NCI-H187 treated with DMSO at 0.1 percent for 48 hours (cell line): ENCODE measurements at places on chromosomes 12 and 14.

GRCh38 chr12:53485955-53486735 is 13.1 kb downstream of the MAP3K12 start:
- no peak for DNase-seq

DNA sequence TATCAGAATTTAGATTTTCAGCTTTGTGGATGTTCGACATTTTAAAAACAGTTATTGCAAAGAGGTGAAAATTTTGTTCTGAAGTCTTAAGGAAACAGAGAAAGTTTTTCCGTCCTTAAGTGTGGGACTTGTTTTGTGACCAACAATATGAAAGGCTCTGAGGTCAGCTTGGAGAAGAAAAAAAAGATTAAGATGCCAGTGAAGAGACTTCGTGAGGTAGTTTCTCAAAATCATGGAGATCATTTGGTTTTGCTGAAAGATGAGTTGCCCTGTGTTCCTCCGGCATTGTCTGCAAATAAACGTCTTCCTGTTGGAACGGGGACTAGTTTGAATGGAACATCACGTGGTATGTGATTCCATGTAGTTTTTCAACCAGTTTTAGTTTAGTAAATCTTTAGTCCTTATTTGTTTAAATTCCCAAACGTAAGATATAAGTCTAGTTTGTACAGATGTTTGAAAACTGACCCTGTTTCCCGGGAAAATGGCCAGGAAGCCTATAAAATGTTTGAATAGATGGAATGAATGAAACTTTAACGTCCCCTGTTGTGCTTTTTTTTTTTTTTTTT is 682 bp downstream of the KIAA0586 start:
- DNase-seq: no peak

- DNase-seq: no peak
These were observed 234.0 kb upstream of the HMGA2 start for GRCh38 chr12:65590318-65590717.

- no peak for DNase-seq
These were observed 77.7 kb downstream of the PTPN11 start for GRCh38 chr12:112496496-112496895.

DNA sequence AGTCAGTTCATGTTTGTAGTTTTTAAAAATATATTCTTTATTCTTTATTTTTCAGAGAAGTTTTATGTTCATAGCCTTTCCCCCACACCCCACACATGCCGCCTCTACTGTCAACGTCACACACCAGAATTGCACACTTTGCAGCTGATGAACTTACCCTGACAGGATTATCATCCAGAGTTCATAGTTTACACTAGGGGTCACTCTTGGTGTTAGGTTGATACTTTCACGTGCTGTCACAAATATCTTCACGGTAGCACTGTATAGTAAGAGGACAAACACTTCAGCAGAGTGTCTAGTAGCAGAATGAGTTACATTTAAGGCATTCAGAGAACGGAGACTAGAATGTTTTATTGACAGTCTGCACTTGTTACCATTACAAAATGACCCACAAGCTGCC is 5.1 kb downstream of the DPPA3 start:
- DNase-seq: no peak

DNA sequence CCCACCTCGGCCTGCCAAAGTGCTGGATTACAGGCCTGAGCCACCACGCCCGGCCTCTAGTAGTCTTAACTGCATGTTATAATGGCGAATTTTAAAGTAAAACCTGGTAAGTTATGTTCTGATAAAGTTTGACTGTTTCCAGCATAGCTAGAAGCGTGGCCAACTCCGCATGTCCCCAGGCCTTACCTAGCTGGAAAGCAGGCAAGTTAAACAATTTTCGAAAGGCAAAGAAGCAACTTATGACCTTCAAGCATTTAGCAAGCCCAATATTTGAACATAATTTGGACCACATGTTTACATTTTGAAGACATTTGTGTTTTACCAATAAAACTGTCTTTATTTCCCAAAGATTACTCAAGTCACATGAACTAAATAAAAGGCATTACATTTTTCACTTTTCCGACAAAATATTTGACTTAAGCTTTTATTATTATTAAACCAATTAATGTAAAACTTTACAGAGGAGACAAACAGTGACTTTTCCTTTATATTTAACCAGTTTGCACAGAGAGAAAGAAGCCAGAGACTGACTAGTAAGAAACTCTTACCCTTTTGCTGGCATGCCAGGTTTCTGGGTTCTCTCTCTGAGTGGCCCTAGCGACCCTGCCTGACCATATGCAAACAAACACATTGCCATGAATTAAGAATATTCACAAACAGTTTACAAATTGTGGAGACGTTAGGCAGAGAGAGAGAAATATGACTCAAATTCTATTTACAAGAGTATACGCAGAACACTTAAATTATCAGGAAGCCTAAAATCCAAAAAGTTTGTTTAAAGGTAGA is 106.3 kb downstream of the RIN3 start:
- no peak for DNase-seq

GRCh38 chr14:92397150-92397952 is 74.4 kb downstream of the SLC24A4 start:
- no peak for DNase-seq

DNA sequence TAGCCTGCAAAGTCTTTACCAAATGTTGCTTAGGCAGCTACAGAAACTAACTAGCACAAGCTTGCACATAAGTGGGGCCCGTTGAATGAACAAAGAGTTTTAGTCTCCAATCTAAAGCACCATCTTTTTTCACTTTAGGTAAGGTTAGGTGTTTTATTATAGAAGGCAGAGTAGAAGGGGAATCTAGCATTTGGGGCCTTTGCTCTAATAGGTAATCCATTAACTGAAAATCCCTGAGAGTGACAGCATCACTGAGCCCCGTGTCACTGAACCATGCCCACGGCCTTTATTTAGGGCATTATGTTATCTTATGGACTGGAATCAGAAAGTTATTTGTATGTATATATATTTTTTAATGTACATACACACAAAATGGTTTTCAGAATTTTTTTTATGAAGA is 25.1 kb downstream of the CPNE8 start:
- DNase-seq: no peak

- no peak for DNase-seq
These were observed 23.5 kb upstream of the PYGL start for GRCh38 chr14:50967790-50968189.

- DNase-seq: no peak
These were observed 8.4 kb upstream of the PNMA1 start for GRCh38 chr14:73722581-73722980.

GRCh38 chr12:52139579-52140062 is 52.2 kb downstream of the KRT80 start:
- peak; percentile 38 for DNase-seq

- no peak for DNase-seq
These were observed 36.3 kb downstream of the PLEKHG7 start for GRCh38 chr12:92739113-92739512.

DNA sequence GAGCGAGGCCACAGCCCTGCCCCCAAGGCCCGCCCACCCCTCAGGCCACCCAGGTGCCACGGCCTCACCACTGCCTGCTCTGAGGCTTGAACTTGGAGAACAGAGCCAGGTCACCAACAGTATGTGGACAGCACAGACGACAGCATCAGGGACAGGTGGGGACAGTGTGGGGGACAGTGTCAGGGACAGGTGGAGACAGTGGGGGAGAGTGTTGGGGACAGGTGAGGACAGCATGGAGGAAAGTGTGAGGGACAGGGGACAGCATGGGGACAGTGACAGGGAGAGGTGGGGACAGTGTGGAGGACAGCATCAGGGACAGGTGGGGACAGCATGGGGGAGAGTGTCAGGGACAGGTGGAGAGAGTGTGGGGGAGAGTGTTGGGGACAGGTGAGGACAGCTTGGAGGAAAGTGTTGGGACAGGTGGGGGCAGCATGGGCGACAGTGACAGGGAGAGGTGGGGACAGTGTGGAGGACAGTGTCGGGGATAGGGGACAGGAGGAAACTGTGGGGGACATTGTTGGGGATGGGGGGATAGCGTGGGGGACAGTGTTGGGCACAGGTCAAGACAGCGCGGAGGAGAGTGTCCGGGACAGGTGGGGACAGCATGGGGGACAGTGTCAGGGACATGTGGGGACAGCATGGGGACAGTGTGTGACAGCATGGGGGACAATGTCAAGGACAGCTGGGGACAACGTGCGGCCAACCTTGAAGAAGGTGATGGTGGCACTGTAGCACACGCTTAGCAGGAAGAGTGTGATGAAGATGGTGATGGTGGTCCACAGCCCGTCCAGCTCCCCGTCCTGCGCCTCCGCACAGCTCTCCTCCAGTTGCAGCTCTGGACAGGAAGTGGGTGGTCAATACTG is 114.9 kb downstream of the TMEM121 start:
- DNase-seq: no peak

DNA sequence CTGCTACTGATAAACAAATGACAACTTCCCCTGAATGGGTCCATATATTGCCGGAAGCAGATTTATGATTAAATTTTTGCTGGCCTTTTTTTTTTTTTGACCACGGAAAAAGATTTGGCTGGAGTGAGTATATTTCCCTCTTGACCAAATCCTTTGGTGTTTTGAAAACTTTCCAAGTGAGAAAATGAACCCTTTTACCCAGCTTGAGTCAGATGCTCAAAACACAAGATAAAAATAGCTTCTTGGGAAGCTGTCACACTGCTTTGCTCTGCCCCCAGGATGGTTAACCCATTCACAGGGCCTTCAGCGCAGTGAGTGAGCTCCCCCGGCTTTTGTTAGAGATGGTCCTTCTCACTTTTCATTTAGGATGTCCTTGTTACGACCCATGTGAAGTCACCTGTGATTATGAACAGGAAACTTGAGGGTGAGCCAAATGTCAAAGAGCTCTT is 224.3 kb downstream of the PELI2 start:
- DNase-seq: no peak

DNA sequence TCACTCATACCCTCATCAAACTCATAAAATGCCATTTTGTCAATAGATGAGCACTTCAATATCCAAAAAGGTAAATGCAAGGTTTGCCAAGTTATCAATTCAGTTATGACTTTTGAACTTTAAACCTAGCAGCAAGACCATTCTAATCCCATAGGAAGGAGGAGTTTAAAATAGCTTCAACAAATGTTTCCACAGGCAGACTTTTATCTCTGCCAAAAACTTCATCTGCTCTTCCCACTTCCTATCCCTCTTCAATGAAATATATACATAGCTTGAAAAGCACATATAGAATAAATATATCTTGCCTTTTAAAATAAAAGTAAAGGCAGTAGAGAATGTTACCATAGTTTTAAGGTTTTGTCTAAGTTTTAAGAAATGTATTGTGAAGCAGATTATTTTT is 1749.1 kb upstream of the SEL1L start:
- no peak for DNase-seq

- no peak for DNase-seq
These were observed 428.2 kb downstream of the RAD51B start for GRCh38 chr14:68247676-68248268.

DNA sequence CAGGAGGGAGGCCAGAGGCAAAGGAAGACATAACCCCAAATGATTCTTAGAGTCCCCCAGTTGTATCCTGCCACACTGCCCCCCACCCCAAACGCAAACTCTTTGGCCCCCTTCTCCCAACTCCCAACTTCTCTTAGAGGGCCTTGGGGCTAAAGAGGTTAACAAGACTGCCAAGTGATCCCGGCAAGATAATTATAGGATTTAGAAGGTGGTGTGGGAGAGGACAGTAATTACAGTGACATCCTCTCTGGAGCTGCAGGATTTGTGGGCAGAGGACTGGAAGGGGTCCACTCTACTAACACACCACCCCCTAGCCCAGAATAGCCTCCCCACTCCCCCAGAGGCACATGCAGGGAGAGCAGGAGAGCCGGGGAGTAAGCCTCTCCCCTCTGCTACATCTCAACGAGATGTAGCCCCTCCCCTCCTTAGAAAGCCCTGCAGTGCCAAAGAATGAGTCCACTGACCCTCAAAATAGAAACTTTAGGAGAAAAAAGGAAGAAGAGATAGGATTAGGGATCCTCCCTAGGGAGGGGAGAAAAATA is 5.3 kb upstream of the GDF11 start:
- no peak for DNase-seq

GRCh38 chr14:52755607-52756316 is 25.8 kb downstream of the STYX start:
- no peak for DNase-seq

DNA sequence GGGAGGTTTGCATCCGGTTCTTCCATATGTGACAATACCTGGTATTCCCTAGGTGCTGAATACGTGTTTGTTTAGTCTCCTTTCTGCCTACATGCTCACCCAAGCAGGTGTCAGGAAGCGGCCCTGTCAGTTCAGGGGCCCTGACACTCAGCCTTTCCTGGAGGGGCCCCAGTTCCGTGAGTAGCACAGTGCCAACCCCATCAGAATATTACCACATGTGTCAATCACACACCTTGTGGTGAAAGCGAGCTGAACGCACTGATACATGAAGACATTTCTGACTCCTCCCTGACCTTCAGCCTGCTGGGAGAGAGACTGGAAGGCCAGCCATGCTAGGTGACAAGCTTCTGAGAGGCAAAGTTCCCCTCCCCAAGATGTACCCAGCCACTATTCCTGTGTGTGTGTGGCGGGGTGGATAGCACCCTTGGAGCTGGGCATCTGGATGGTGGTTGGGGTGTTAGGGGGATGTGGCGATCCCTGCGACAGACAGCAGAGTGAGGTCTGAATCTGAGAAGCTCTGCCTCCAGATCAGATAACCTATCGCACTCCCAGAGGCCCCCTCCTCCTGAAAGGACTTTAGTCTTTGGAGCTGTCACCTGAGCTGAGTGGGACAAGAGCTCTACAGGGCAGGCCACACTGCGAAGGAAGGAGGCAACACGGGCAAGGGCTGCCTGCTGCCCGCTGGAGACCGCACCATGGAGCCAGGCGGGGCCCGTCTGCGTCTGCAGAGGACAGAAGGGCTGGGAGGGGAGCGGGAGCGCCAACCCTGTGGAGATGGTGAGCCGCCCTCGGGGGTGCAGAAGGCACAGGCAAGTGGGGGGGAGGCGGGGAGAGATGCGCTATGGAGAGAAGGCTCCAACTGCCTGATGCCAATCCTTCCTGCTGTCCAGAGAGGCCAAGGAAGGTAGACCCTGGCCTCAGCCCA is at the start of gene SOAT2:
Gene SOAT2 (plus strand): TSS at position 604 of the 925 bp plus-strand sequence. CDS start 92 bp downstream, at position 696.
- no peak for DNase-seq

DNA sequence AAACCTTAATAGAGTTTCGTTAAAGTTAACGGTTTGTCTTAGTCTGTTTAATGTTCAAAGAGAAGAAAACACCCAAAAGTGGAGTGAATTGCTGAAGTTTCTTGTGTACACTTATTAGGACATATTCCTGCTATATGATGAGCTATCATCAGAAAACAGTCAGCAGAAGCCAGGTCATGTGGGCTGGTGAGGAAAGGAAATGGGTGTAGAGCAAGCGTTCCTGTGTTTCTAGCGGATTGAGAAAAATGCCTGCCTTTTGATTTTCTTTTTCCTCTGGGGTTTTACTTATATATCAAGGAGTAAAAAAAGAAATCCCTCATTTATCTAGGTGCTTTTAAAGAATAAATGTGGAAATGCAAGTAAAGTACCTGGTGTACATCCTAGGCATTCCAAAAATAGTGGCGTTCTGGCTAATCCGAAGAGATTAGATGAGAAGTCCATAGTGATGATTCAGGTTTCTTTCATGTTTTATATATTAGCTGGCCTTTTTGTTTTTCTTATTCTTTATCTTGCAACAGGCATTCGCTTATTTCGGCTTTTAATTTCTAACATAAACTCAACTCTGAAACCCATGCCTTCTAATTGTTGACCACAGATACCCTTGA is 50.7 kb downstream of the FLRT2 start:
- DNase-seq: no peak
